ENCODE measurements at places on chromosomes 5 and 9.

DNA sequence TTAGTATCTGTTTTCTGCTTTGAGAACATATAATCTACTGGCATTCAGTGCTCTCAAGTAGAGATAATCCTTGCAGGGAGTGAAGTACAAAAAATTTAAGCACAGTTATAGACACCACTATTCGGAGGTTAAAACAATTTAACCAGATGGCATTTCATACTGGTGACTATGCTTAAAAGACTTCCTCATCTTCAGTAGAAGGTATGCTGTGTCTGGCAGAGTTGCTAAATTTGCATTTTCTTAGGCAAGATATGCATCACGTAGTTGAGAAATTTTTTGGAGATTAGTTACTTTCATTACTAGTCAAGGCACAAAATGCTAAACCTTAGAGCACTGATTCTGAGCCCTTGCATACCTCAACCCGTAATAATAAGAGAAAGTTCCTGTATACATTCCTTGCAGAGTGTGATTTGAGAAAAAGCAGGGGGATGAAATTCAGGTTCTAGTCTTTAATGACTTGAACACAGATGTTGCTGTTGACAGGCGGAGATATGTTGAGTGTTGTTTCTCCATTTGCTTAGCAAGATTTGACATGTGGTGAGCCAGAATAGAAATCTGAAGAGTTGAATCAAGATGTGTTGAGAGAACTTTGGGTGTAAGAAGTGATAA lies 70.8 kb upstream of the STARD4 start:
- DNase-seq, result no peak

- DNase-seq, result no peak
Observed at GRCh38 chr9:114532561-114533237, 27.4 kb upstream of the WHRN start.

GRCh38 chr5:56647099-56647850 lies 168.1 kb upstream of the MAP3K1 start:
- no peak for DNase-seq

DNA sequence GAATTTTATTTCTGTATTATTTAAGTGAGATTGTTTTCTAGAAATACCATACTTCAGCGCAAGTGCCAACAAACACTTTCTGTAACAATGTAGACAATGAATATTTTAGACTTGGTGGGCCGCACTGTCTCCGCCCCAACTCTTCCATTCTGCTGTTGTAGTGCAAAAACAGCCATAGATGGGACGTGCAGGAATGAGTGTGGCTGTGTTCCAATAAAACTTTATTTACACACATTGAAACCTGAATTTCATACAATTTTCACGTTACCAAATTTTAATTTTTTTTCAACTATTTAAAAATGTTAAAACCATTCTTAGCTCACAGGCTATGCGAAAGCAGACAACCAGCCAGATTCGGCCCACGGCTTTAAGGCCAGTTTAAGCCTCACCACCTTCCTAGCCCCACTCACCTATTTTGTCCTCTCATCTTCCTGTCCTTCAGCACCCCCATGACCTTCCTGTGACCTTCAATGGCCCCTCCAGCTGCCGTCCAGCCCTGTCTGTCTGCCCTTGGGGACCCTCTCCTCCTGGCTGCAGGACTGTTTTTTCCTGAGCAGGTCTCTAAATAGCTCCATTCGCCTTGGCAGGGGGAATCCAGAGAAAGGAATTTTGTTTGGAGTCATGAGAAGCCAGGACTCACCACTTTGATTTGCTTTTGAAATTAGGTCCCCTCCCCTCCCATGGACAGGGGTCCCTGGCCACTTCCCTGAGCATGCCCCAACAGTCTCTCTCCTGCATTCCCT lies 11.2 kb upstream of the ANXA6 start:
- DNase-seq, result no peak

- DNase-seq, result no peak
Observed at GRCh38 chr9:127885508-127886281, 8.2 kb upstream of the AK1 start.

DNA sequence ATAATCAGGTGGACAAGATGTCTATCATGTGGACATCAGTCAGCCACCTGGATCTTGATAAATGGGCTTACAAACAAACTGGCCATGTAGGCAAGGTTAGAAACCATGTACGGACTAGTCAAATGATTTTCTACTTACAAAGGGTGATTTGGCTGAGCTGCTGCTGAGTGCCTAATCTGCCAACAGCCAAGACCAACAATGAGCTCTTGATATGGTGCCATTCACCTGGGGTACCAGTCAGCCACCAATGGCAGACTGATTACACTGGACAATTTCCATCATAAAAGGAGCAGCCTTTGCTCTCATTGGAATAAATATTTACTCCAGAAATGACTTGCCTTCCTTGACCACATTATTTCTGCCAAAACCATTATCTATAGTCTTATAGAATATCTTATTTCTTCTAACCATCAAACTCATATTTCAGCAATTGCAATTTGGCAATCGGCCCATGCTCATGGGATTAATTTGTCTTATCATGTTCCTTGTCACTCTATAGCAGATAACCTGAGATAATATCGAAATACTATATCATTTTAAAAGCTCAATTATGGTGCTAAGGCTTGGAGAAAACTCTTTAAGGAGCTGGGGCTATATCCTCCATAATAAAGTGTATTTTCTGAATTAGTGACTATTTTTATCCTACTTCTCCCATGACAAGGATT lies 135.1 kb downstream of the SLC25A46 start:
- DNase-seq, result no peak

- DNase-seq, result no peak
Observed at GRCh38 chr5:164360589-164360988, 855.2 kb downstream of the MAT2B start.

GRCh38 chr9:110197330-110198187 lies 10.4 kb downstream of the C9orf152 start:
- no peak for DNase-seq

DNA sequence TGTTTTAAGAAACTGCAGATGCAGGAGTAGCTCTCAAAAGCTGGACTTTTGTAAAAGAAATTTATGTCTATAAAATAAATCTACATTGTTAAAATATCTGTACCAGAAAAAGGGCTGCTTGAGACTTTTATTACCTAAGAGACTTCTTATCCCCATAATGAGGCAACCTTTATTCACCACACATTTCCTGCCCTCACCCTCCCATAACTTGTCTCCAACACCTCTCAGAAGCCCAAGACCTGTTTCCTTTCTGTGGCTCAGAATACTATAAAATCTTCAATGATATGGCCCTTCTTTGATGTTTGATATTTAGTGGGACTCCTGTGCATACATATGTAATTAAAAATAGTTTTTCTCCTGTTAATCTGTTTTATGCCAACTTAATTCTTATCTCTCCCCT lies 141.5 kb upstream of the FER start:
- no peak for DNase-seq

GRCh38 chr5:138148811-138149210 lies 9.6 kb upstream of the NME5 start:
- DNase-seq, result no peak

DNA sequence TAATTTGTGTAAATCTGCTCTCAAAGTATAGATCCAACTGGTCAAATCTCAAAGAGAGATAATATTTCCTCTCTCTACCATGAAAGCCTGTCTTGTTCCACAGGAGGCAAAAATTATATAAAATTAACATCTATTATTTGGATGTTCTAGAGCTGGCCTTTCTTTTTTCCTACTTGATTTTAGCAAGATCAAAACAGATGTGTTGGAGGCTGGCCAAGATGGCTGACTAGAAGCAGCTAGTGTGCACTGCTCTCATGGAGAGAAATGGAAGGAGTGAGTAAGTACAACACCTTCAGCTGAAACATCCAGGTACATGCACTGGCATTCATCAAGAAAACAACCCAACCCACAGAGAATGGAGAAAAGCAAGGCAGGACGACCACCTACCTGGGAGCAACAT lies 298.6 kb upstream of the SLC24A2 start:
- DNase-seq, result no peak

GRCh38 chr9:38393128-38393796 lies 760 bp downstream of the ALDH1B1 start:
- no peak for DNase-seq

- DNase-seq, result no peak
Observed at GRCh38 chr5:77987331-77987730, 211.2 kb upstream of the TBCA start.

DNA sequence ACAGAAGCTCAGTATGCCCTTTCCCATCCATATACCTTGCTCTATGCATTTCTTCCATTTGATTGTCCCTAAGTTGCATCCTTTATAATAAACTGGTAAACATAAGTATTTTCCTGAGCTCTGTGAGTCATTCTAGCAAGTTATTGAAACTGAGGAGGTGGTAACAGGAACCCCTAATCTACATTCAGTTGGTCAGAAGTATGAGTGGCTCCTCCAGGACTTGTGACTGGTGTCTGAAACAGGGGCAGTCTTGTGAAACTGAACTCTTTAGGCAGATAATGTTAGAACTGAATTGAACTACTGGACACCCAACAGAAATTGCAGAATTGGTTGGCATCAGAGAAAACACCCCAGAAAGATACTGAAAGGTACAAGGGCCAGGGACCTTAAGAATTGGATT lies 133.1 kb upstream of the POU5F2 start:
- DNase-seq, result no peak

DNA sequence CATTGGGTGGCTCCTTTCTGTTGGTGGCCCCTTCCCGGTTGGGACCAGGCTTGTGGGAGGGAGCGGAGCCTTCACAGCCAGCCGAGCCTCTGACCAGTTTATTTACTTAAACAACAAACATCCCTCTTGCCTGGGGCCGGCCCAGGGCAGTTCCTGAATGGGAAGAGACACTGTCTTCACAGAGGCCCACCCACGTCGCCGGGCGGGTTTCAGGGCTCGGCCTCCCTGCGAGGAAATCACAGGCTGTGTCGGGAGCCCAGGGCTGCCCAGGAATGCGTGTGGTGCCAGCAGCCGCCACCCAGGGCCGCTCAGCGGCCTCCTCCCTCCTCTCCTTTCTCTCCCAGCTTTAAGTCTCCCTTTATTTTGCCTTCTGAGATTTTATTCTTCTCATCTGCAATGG lies 132.5 kb downstream of the HSD17B3 start:
- no peak for DNase-seq

DNA sequence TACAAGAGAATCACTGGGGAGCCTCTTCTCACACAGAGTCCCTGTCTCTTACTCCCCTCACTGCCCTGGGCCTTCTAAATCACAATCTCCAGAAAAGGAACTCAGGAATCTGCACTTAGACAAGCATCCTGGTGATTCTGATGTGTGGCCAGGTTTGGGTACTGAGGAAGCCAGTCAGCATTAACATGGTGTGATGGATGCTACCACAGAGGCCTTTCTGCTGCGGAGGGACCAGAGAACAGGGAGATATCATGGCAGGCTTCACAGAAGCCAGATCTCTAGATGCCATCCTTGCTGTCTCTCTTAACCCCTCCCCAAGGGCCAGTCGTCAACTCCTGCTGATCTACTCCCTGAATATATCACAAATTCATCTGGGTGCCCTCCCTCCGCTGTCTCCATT lies 1.6 kb downstream of the ANKS6 start:
- no peak for DNase-seq

GRCh38 chr5:98631311-98632054 lies 142.0 kb upstream of the RGMB start:
- DNase-seq, result no peak

DNA sequence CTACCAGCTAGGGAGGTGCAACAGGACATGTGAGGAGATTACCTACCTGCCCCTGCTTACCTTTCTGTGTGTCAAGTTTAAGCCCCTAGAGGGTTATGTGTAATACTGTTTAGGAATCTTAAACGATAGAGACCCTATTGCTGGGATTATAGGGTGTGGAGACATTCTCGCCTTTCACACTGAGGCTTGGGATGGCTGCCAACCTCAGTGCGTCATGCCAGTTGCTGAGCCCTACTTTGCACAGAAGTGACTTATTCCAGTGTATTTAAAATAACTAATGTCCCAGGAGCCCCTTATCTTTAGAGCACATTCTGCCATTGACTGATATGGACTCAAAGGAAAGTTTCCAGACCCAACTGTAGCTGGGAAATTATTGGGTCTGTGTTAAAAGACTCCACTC lies 76.6 kb upstream of the XPA start:
- DNase-seq, result no peak
